ENCODE measurements at places on chromosomes 12 and 14. TPM values are rescaled to one million over a fixed set of nuclear protein-coding genes. Genes with fewer than 3 reads are reported as not detected.

GRCh38 chr12:13719986-13720385 is 261.4 kb downstream of the GRIN2B start:
- DNase-seq, result no peak

- DNase-seq, result no peak
Observed at GRCh38 chr14:67889455-67889854, 69.9 kb downstream of the RAD51B start.

DNA sequence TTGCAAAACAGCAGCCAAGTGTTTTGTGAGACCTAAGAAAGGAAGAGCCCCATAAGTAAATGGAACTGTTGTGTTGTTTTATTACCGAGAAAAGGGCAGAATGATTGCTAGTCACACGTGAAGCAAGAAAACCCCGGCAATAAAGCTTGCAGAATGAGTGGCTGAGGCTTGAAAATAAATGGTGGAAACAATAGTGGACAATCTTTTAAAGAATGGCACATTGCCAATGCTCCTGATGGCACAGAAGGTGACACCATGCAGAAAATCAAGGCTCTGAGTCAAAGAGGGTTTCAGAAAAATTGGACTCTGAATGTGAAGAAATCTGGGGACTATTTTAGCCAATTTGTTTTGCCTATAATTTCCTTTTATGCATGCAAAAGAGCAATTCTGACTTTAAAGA is 4.0 kb upstream of the AQP2 start:
- DNase-seq, result no peak

DNA sequence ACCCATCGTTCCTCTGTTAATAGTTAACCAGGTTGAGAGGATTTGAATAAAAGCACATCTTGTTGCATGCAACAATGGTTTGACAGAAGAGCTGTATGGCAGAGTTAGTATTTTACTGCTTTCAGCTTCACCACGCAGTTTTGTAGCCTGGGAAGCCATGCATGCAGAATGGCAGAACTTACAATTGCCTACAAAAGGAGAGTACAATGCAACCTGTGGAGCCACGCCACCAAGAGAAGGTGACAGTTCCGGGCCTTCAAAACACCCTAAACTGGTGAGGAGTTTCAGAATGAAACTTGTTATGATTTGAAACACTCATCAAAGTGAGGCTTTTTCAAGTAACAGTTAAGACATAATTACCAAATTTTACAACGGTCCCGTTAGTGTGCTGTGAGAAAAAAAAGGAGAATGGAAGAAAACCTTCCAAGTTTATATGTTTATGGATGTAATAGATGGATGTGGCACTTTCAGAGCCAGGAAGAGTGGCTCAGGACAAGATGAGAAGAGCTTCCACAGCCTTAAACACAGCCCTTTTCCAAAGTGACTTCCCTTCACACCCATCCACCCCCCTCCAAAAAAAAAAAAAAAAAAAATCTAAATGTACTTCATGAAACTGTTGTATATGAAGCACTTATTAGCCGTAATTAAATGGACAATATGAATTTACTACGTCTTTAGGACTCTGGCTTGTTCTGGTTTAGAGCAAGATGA is 158.7 kb downstream of the EGLN3 start:
- DNase-seq, result no peak

- DNase-seq, result no peak
Observed at GRCh38 chr14:92942136-92942535, 19.2 kb downstream of the CHGA start.

DNA sequence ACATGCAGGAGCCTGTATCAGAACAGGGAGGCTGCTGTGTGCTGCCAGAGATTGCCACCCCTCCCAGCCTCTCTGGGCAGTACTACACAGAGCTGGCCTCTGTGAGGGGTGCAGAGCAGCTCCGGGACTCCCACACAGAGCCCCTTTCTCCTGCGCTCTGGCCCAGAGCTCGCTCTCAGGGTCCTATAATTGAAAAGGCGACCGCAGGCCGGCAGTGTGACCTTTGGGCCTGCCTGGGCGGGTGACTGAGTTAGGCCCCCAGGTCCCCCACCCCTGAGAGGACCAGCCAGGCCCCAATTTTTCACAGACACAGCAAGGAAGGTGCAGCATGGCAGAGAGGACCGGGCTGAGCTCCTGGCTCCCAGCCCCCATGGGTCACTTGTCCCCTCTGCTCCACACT is 136.4 kb downstream of the ZFP36L1 start:
- no peak for DNase-seq

- DNase-seq, result peak; percentile 67
Observed at GRCh38 chr12:70576341-70577282, 60.6 kb downstream of the PTPRB start.

GRCh38 chr12:47910486-47910885 is 5.7 kb upstream of the VDR start:
- DNase-seq, result peak; percentile 19

DNA sequence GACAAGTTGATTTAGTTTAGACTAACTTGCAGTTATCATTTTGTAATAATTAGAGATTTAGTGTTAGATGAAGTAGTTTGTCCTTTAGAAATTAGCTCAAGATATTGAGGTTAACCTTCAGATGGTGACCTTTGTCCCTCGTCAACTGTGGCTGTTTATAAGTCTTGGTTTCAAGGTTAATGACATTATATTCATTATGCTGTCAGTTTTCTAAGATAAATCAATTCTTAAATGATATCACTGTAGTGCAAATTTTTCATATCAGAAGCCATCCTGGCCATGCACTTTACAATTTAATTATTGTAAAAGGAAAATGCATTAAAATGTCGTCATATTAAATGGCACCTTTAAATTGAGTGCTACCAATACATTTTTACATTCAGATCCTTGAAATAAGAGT is 19.6 kb upstream of the PPFIA2 start:
- no peak for DNase-seq

- no peak for DNase-seq
Observed at GRCh38 chr14:104808456-104808855, 7.6 kb downstream of the ZBTB42 start.

DNA sequence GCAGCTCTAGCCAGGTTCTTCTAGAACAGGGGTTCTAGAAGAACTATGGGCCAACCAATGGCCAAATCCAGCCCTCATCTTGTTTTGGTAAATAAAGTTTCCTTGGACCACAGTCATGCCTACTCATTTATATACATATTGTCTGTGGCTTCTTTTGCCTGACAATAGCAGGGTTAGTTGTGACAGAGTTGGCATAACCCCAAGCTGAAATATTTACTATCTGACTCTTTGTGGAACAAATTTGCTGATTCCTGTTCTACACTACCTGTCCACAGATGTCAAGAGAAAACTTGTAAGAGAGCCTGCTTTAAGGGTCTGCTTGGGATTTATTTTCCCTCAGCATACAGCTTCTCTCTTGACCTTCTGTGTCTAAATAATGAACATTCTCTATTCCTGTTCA is 289.0 kb downstream of the KSR2 start:
- peak; percentile 50 for DNase-seq

Gene LALBA
- not detected for total RNA-seq

Gene IFNG-AS1
- not detected for total RNA-seq

Gene SERPINA9
- not detected for total RNA-seq

Gene RIMBP2
- total RNA-seq, result not detected

Gene DAO
- not detected for total RNA-seq

Gene LRIG3
- total RNA-seq, result 8.0 TPM

Gene CISTR
- not detected for total RNA-seq

Gene KLRB1
- total RNA-seq, result not detected
